ENCODE measurements at places on chromosomes 2 and 18.

GRCh38 chr2:69483696-69484095 is 46.5 kb upstream of the NFU1 start:
- DNase-seq = no peak

- no peak for DNase-seq
Observed at GRCh38 chr2:230893841-230894781, 29.4 kb downstream of the ITM2C start.

- DNase-seq = no peak
Observed at GRCh38 chr2:129888461-129888860, 91.0 kb upstream of the RAB6C start.

DNA sequence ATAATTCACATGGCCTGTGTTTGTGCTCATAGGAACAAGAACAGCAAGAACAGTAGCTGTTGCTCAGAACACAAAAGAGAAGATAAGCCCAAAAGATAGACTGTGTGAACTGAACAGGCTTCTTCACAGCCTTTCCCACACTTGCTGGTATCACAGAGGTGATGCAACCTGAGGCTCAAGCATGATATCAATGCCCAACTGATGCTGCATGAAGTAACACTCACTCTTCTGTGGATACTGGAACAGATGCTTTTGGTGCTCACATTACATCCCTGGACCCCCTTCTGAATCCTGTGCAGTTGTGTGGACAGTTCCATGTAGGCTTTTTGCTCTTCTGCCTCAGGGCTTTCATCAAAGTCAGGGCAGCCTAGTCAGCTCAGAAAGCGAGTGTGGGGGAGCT is 88.4 kb upstream of the RND3 start:
- DNase-seq = no peak

GRCh38 chr18:38872342-38872741 is 1306.7 kb upstream of the CELF4 start:
- no peak for DNase-seq

- no peak for DNase-seq
Observed at GRCh38 chr2:147384659-147385058, 460.2 kb upstream of the ACVR2A start.

GRCh38 chr2:123916531-123916930 is 108.6 kb upstream of the CNTNAP5 start:
- no peak for DNase-seq

DNA sequence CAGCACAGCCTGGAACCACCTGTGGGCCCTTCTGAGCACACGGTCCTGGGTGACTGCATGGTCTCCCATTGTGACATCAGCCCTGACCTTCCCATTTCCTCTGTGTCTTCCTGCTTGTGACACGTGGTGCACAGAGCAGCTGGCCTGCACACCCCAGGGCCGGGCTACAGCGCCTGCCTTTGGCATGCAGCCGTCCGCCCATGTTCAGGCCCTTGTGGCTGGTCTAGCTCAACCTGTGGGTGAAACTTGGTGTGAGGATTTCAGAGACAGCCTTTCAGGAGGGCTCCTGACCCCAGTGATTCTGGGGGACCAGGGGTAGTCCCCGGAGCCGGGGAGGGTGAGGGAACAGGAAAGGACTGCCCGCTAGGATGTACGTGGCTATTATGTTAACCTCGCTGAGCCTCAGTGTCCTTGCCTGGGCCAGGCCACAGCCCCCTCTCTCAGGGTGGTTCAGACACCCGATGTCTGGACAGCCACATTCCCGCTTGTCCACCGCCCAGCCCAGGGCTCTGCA is 284.8 kb upstream of the HS6ST1 start:
- DNase-seq = no peak

GRCh38 chr2:80459028-80459427 is 154.5 kb upstream of the LRRTM1 start:
- DNase-seq = no peak

- DNase-seq = peak; percentile 31
Observed at GRCh38 chr2:158600155-158600802, 143.5 kb downstream of the PKP4 start.

DNA sequence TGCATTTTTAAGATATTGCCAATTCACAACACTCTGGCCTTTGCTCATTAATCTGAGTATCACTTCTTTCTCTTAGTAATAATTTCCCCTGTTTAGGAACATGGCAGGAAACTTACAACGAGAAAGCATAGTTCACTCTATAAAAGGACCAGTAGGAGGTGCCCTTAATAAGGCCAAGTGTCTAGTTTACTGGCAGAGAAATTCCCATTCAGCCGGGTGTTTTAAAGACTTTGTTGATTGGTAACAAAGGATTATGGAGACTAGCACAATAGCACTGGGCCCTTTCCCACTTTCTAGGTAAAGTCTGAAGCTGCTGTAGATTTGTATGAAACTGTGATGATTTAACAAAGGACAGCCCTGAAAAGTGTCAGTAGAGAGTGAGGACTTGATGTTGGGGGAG is 3.1 kb downstream of the DCC start:
- no peak for DNase-seq

- no peak for DNase-seq
Observed at GRCh38 chr18:44915661-44916060, 235.0 kb downstream of the SETBP1 start.
